ENCODE measurements at places on chromosomes 16 and 17. TPM values are rescaled to one million over a fixed set of nuclear protein-coding genes. Genes with fewer than 3 reads are reported as not detected.

DNA sequence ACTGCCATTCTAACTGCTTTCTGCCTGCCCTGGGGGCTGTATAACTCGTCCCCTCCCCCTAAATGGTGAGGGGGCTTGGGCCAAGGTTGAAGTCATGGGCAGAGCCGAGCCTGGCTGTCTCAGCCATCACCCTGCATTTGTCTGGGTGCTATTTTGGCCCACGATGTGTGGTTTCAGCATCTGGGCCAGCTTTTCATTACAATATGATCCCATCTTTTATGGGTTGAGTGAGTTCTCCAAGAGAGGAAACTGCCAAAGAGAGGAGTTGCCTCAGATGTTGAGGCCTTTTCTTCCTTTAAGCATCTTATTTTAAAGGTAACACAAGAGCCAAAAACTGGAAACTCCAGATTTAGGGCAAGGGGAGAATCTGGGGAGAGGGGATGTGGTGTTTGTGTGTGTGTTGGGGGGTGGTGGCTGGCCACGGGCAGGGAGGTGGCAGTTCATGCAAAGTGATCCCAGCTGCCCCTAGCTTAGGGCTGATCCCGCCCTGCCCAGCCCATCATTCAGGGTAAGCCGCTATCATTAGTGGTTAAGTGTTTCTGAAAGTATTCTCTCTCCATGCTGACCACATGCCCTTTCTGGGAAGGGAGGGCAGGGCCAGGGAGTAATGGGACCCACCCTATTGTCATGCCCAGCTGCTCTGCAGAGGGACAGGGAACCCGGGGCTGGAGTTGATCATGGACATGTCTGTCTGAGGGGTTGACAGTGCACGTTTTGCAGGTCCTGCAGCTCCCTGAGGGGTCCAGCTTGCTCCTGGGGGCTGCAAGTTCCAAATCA, 83.2 kb upstream of the CLEC18A start:
- no peak for DNase-seq

- DNase-seq: no peak
Measured at GRCh38 chr17:81934850-81935708, 2.0 kb downstream of the PYCR1 start.

GDPD3 gene
- 7.3 TPM for total RNA-seq

C16orf54 gene
- 0.66 TPM for total RNA-seq

All from breast epithelium (tissue), 4 donors.